Frontal cortex (tissue), 4 donors: ENCODE measurements at places on chromosomes 1 and 21. TPM values are rescaled to one million over a fixed set of nuclear protein-coding genes. Genes with fewer than 3 reads are reported as not detected.

The PTPN22 gene
- 0.82 TPM for total RNA-seq

GRCh38 chr1:223401873-223402789 is 8.9 kb downstream of the CCDC185 start:
- DNase-seq: no peak

The LCE2B gene
- total RNA-seq: not detected

The OR2T3 gene
- not detected for total RNA-seq
